ENCODE measurements at places on chromosomes 7 and 10.

DNA sequence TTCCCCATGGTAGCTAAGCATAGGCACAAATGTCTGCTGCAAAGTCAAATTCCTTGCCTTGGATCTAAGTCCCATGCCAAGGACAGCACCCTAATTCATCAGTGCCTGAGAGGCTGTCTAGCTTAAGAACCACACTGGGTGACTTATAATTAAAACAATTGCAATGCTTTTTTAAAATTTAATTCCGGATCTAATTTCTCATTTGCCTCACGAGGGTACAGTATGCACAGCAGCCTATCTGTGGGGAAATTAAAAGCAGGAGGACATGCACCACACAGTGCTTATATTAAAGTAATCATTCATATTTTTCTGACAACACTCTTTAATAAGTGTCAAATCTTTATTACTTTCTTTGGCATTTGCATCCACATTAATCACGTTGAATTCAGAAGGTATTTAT lies 378.8 kb downstream of the GPAM start:
- DNase-seq, result no peak

GRCh38 chr7:149529136-149529718 lies 31.6 kb upstream of the ZNF746 start:
- no peak for DNase-seq

DNA sequence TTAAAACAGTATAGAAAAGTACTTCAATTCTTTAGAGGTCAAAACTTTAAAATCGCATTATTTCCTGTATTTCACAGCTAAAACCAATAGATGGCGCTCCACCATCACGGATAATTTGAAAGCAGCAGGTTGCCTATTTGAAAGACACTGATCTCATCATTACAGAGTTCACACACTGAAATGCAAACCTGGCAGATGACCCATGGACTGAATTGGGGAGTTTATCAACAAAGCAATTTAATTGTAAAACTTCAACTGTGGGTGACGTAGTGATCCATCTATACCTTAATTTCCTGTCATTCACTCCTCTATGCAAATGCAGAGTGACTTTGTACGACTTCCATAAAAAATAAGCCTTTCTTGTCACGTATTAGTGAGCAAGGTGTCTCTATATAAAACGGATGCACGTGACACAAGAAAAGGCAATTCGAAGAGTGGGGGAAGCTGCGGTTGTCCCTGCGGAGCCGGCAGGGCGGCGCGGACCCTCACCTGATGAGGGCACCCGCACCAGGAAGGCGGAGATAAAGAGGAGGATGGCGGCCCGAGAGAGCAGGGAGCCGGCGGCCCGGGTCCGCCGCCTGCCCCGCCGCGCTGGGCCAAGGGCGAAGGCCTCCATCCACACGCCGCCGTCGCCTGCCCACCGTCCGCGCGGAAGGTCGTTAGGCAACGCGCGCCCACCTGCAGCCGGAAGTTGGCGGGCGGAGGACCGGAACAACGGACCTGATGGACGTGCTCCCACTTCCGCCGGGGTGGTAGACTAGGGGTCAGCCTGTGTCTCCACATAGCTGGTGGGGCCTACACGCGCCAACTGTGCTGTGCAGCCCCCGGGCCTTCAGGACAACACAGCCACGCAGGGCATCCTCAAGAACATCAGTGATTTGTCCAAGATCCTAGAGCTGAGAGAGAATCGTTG lies at the start of gene ZPBP:
TSS of gene ZPBP (minus strand) at position 668 of the 913 bp plus-strand sequence. CDS start at position 616, 52 bp downstream.
- no peak for DNase-seq

DNA sequence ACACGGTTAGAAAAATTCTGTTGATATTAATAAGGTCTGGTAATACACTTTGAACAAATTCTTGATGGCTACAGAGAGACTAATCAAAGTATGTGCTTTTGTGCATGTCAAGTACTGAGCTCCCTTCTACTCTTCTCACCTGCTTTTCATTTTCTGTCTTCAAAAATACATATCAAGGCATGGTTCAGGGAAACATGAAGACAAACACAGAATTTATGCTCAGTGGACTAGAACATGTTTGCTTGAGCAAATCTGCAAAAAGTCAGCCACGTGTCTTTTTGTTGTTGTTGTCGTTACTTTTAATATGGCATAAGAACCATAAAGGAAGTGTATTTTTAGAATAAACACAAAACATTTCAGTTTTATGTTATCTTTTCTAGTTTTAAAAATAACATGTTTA lies 21.9 kb downstream of the CDK13 start:
- no peak for DNase-seq

DNA sequence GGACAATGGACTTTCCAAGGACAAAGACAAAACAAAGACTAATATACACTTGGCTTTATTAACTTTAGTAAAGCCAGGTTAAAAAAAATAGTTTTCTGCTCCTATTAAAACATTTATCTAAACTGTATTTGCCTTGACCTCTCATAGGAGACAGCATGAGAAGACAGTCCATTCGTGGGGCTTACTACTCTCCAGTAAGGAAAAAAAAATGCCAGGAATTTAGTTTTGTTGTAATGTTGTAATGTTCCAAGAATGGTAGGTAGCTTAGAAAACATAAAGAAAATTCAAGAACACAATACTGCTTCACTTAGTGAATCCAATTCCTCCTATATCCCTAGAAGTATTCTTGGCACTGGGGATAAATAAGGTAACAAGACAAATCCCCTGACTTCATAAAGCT lies 81.7 kb downstream of the KMT2C start:
- DNase-seq, result no peak

DNA sequence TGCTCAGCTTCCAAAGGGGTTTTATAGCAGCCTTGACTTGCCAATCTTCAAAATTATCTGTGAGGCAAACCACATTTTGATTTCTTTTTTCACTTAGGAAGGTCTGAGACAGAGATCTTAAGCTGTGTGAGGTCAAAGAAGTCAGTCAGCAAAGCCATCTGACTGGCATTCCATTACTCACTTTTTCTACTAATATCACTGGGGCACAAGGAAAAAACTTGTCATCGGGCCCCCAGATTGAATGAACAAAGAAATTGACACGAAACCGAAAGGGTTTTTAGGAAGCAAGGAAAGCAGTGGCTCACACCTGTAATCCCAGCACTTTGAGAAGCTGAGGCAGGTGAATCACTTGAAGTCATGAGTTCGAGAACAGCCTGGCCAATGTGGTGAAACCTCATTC lies 78.5 kb upstream of the FRMD4A start:
- DNase-seq, result no peak

GRCh38 chr10:7168414-7168813 lies 242.4 kb downstream of the SFMBT2 start:
- no peak for DNase-seq

DNA sequence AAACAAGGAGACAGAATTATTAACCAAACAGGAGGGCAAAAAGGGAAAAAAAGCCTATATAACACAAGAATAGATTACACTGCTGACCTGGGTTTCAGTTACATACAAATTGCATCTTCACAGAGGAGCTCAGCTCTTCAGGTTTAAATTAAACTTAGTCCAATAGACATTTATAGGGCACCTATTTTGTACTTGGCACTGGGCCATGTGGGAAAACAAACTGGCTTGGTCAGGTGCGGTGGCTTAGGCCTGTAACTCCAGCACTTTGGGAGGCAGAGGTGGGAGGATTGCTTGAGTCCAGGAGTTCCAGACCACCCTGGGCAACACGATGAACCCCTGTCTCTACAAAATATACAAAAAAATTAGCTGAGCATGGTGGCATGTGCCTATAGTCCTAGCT lies 62.3 kb upstream of the CCDC6 start:
- no peak for DNase-seq

DNA sequence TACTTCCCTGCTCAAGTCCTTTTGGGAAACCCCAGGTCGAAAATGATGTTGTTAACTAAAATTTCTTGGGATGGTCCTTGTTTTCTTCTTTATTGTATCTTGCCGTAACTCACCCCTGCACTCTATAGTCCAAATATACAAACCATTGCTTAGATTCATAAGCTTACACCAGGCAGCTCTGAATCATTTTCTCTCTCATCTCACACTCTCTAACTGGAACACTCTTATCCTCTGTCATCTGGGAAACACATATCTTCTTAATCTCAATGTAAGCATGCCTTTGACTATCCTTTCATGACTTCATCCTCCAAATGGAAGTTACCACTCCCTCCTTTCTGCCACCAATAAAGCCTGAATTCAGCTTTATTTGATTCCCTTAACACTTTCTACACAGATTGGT lies 175.8 kb upstream of the ANK3 start:
- DNase-seq, result no peak

GRCh38 chr7:46352004-46352954 lies 431.2 kb upstream of the IGFBP3 start:
- DNase-seq, result no peak

DNA sequence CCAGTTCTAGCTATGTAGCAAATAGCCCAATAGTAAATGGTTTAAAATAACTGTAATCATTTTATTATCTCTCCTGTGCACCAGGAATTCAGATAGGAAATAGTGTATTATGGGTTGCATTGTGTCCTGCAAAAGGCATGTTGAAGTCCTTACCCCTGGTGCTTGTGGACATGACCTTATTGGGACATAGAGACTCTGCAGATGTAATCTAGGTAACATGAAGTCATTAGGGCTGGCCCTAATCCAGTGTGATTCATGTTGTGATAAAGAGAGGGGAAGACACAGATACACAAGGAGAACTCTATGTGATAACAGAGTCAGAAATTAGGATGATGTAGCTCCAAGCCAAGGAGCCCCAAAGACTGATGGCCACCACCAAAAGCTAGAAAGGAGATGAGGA lies 462.8 kb downstream of the GALNT17 start:
- no peak for DNase-seq

DNA sequence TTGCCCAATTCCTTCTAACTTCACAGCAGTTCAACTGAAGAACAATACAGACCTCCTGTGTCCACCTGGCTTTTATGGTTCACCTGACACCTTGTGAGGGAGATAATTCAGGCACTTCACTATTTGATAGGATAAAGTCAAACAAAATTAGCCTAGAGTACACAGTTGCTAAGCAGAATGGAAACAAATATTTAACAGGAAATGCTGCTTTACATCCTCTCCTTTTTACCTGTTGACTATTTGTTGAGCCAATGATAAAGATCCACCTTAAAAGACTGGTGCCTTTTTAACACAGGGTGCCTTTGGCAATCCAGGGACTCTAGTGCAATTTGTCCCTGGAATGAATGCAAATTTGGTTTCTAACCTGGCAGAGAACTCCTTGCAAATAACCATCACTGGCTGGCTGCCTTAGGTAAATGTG lies 39.8 kb downstream of the ITPRID1 start:
- DNase-seq, result no peak

- DNase-seq, result no peak
Measured at GRCh38 chr7:5183155-5183554, 6.9 kb upstream of the WIPI2 start.
